ENCODE measurements at places on chromosomes 2 and 18.

DNA sequence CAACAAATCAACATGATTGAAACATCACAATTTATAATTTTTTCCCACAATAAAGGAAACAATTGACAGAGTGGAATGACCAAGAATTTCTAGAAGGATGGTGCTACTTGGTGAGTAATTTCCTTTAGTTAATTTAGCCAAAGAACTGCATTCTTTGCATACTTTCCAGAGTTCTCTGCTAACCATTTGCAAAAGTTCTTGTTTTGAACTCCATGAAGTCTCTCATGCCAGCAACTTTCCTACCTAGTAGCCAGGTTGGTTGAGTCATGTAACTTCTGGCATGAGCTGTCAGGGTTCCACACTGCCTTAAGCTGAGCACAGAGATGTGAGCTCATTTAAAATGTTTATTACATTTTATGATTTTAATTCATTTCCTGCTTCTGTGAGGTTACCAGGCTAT lies 539.6 kb downstream of the PID1 start:
- no peak for DNase-seq

DNA sequence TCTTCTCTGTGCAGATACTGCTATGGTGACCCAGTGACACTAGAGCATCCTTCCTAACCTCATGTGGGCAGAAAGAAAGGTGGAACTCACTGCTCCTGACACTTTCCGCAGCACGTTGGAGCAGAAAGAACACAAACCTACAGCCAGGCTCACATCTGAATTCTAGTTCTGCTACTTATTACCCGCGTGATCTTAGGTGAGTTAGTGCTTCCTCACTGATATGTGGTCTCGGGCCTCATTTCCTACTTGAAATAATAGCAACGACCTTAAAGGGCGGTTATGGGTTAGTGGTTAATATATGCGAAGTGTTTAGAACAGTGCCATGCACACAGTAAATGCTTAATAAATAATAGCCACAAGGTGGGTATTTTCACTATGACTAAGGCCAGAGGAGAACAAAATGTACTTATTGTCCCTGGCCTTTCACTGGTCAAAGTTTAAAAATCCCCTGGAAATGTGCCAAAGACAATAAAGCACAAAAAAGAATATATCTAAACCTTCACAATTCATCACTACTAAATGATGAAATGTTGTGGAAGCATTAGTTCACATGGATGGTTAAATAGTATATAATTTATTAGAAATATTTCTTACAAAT lies 66.6 kb downstream of the MYOM1 start:
- no peak for DNase-seq

- DNase-seq: no peak
Observed at GRCh38 chr2:216793386-216793785, 66.5 kb downstream of the TNP1 start.

DNA sequence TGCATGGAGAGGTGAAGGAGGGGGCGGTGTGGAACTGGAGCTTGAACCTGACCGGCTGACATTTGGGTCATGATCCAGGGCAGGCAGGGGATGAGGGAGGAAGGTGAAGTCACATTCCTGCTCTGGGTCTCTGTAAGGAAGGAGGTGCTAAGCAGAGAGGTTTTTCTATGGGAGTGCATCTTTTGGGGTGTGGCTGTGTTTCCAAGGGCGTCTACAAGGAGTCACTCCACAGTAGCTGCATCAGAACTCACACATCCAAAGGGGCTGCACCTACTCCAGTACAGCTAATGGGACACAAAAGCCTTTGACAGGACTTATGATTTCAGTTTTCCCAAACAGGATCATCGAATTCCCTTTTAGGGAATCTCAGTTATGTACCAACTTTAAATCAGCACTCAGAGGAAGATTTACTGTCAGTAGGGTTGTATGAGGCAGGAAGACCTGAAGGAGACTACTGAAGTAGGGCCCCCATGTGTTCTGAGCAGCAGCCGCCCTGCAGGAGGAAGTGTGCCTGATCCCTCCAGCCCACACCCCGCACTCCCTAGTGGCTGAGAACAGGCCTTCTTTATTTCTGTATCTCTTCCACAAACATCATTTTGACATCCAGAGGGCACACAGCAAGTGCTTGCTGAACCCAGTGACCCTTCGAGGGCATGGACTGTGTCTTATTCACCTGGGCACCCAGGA lies 137.2 kb downstream of the CELF4 start:
- DNase-seq: no peak

DNA sequence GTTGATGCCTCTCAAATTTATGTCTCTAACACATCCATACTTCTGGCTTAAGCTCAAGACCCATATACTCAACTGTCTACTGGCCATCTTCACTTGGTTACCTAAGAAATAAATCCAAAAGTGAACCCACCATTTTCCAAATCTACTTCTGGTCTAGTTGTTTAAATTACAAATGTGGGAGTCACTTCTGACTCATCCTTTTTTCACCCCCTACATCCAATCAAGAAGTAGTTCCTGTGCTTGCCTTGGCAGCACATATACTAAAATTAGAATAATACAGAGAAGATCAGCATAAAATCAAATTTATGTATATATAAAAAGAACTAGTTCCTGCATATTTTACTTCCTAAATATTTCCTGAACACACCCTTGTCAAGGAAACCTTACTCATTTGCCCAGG lies 53.6 kb downstream of the STRN start:
- no peak for DNase-seq

GRCh38 chr2:48110492-48110891 lies 204.2 kb upstream of the FBXO11 start:
- DNase-seq: no peak

DNA sequence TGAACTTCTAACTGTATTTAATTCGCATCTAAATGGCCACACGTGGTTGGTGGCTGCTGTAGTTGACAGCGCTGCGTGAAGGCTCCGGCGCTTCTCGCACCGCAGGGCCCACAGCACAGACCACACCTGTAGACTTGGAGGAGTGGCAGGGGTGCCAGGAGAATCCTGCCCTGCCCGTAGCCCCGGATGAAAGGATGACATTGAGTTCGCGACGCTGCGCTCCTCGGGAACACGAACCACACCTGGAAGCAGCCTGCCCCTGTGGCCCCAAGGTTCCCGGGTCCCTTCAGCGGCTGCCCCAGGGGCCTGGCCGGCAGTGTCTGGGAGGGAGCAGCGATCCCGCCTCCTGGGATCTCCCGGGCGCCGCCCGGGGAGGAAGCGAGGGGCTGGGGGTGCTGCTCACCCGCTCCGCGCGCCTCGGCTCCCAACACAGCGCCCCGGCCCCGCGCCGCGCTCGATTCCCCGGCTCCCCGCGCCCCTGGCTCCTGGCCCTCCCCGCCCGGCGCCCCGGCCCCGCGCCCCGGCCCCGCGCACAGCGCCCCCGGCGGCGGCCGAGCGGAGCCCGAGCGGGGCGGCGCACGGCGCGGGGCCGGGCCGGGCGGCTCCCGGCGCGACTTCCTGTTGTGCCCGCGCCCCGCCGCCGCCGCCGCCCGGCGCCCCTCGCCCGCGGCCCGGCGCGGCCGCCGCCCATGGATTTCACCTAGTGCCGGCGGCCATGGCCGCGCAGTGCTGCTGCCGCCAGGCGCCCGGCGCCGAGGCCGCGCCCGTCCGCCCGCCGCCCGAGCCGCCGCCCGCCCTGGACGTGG lies at the start of gene RNPEPL1:
Gene RNPEPL1 (plus strand): TSS at position 613 of the 806 bp plus-strand sequence. CDS start 103 bp downstream, at position 716.
- DNase-seq: peak; percentile 53

DNA sequence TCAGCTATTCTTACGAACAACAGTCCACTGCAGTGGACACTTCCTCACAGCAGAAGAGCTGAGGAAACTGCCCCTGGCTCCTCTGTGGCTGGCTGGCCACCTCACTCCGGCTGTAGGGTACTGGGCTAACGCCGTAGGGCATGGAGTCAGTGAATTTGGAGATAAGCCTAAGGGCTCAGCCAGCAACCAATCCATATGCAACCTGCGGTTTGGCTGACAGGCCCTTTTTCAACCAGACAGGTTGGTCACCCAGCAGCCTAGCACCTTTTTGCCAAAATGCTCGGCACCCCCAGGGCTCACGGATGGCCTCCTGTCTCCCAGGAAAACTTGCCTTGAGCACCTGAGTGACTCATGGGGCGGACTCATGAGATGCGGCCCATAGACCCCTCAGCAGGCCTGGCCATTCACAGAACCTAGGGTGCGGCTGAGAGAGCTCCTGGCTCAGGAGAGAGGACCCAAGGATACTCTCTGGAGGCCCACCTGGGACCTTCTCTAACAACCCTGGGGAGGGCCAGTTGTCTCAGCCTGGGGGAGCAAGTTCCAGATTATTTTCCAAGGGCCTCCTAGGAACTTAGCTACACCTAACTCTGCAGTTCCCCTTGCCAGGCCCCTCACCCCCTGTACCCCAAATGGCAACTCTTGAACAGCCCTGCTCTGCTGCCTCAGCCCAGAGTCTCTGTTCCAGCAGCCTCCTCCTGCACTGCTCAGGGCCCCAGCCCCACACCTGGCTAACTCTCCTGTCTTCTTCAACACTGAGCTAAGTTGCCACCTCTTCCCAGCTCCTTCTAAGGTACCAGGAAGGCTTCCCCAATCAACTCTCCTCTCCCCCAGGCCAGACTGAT lies 252.1 kb downstream of the CYP26B1 start:
- no peak for DNase-seq

DNA sequence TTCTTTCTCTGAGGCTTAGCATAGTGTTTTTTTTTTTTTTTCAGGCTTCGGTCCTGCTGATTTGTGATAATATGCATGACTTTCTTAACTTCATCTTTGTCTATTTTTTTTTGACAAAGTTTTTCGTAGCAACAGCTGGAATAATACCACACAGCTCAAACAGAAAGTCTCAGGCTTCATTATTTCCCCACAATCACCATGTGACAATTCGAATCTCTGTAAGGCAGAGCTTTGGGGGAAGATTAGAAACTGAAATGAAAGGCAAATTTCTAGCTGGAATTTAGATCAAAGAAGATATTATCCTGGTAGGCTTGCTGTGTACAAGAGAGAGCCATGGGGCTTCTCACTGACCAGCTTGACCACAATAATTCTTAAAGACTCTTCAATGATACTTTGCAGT lies 12.2 kb upstream of the CD28 start:
- no peak for DNase-seq

- DNase-seq: no peak
Observed at GRCh38 chr18:62556397-62556796, 33.6 kb downstream of the ZCCHC2 start.

DNA sequence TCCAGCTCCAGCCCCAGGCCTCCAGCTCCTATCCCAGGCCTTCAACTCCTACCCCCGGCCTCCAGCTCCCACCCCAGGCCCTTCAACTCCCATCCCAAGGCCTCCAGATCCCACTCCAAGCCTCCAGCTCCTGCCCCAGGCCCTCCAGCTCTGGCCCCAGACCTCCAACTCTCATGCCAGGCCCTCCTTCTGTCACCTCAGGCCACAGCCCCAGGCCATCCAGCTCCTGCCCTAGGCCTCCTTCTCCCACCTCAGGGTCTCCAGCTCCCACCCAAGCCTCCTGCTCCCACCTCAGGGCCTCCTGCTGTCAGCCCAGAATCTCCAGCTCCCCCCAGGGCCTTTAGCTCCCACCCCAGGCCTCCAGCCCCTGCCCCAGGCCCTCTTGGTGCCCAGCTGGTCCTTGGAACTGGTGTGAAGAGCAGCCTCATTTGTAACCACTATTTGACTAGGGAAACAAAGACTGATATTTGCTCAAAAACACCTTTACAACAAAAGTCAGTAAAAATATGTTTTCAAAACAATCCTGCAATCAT lies 67.8 kb upstream of the SALL3 start:
- DNase-seq: no peak

GRCh38 chr18:79406708-79407107 lies 11.0 kb downstream of the NFATC1 start:
- DNase-seq: no peak

DNA sequence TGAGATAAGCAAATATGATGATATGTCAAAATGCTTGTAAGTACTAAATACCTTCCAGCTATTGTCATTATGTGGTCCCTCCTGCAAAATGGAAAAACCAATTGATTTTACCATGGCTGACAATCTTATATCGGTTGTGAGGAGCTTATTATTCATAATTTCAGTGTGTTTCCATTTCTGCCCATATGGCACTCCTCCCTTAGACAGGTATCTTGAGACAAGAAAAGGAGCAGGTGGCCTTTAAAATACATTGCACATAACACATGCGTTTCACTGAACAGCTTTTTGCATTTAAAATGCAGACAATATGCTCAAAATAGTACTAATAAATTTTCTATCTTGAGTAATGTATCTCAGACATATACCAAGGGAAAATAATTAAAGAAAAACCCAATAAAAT lies 60.2 kb upstream of the SH3RF3 start:
- no peak for DNase-seq

DNA sequence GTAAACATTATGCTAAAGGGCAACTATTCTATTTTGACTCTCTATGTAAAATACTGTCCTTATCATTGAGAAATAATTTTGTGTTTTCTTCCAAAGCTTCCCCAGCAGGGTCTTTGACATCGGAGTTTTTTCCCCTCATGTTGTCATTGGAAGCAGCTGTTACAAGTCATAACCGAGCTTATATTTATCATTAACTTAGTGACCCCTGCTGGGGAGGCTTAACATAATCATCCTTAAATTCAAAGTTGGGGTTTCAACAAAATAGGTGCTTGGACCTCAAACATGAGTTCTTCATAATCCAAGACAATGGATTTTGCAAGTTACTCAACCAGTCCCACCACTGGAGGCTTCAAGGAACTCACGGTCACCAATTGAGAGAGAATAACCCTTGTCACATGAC lies 330.9 kb downstream of the DCC start:
- no peak for DNase-seq

DNA sequence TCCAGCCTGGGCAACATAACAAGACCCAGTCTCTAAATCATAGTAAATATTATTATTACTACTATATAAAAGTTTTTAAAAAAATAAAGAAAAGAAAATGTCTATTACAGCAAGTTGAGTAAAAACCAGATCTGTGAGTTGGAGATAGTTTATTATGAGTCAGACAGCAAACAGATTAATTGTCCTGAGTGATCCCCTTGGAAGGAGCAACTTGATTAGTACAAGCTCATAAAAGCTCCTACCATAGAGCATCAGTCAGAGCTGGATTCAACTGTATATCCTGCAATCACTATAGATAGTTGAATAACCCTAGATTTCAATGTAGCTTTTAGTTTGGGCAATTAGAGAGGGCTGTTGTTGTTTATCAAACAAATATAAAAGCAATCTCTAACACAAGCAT lies 84.1 kb downstream of the TRABD2A start:
- no peak for DNase-seq

GRCh38 chr2:66153941-66154340 lies 281.0 kb upstream of the MEIS1 start:
- DNase-seq: no peak
